KBM-7 (cell line): ENCODE measurements at places on chromosomes 3 and 15.
A peak's percentile ranks its signal among the peaks of the same experiment; 100 is the strongest.

GRCh38 chr15:64775551-64776401 lies at the start of gene RBPMS2:
Gene RBPMS2 (minus strand): TSS chr15:64775589. CDS start chr15:64775319, 270 bp downstream.
- peak; percentile 33 for DNase-seq

- DNase-seq = no peak
These were observed 21.0 kb downstream of the XXYLT1 start for GRCh38 chr3:195249858-195250464.

GRCh38 chr3:87674397-87675161 lies 384.2 kb downstream of the CGGBP1 start:
- DNase-seq = no peak

- no peak for DNase-seq
These were observed 152.6 kb downstream of the BBX start for GRCh38 chr3:107675233-107675900.

GRCh38 chr15:66841953-66842681 lies 140.1 kb downstream of the SMAD6 start:
- peak; percentile 50 for DNase-seq

DNA sequence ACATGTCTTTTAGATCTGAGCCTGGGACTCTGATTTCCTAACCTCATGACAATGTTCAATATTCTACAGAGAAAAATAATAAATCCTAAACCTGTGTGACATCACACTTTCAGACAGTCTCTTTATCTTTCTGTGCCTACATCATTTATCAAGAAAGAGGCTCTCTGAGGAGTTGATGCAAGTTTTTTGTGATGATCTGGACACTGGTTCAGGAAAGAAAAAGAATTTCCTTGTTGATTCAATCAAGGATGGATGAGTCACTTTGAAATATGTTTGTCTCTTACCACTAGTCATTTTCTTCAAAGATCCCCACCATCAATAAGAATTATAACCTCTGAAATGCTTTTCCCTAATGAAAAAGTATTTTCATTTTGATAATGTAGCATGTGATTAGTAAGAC lies 404.6 kb downstream of the WDR72 start:
- DNase-seq = no peak

- no peak for DNase-seq
These were observed 128.2 kb downstream of the UBE2E2 start for GRCh38 chr3:23331141-23331935.

DNA sequence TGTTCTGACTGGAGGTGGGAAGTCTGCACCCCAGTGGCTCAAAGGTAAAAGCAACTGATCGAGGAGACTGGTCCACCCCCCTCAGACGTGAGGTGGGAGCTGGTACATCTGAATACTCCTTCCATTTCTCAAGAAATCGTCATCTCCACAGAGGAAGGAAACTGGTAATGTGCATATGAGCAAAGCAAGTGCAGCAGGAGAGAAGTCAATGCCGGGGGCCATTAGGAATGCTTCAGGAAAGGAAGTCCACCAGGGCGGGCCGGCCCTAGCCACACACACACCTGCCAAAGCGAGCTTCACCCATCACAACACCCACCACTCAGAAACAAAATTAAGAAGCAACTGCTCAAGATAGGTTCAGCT lies 8.5 kb downstream of the TBC1D2B start:
- peak; percentile 60 for DNase-seq

GRCh38 chr3:59836531-59836930 lies 786.7 kb upstream of the CFAP20DC start:
- DNase-seq = no peak

DNA sequence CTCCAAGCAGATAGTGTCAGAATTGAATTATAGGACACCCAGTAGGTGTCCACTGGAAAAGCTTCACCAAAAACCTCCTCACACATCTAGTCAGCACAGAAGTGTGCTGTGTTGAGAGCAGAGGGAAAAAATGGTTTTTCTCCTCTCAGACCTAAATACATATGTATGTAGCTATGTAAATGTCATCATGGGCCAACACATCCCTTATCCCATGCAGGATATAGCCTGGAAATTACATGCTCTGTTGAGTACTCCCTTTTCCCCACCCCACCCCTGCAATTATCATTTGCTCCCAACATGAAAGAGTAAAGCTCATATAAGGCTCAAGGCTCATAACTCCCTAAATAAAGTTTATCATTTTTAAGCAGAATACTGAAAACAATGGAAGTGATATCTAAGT lies 35.7 kb downstream of the DLG1 start:
- no peak for DNase-seq

GRCh38 chr3:85846940-85847339 lies 888.2 kb downstream of the CADM2 start:
- no peak for DNase-seq
